ENCODE measurements at places on chromosomes 2 and 18.

DNA sequence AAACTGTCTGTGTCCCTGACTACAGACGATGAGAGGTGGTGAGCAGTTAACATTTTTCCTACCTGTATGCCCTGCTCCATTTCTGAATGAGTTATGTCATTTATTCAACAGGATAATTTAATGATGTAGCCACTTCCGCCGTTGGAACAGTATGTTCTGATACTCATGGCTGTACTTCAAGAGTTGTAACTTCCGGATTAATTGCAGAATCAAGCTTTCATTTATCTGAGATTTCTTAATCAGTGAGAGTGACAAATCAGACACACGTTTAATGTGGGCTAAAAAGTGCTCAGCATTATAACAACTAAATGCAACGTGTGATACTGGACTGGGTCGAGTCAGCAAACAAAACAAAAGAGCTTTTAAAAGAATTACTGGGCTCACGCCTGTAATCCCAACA is 107.7 kb downstream of the KCTD1 start:
- DNase-seq = no peak

DNA sequence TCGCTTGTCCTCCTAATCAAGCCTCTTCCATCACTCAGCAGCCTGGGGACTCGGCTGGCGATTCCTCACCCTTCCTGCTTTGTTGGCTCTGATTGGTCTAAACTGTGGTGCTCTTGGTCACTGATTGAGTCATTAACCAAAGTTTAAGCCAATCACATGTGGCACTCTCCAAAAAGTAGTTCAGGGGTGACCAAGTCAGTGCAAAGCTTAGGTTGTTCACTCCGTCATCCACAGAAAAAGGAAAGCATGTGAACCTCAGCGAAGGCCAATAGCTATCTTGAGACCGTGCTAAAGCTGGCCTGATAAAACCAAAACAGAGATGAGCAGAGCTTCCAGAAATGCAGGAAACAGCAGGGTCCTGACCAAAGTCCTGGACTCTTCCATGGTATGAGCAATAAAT is 4.9 kb downstream of the ALPK2 start:
- DNase-seq = no peak

DNA sequence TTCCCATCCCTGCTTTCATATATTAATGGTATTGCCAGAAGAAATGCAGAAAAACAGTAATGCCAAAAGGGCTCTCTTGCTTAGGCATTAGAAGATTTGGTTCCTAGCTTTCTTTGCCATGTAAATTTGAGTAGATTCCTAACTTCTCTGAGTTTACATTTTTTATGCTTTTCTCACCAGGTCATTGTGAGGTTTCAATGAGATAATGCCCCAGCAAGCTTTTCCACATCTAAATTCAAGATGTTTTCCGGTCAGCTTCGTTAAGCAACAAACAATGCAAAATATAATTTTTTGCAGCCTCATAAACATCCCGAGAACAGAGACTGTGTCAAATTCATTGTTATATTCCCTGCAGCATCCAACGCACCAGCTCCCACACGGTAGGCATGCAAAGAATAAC is 44.9 kb downstream of the NCKAP5 start:
- no peak for DNase-seq

GRCh38 chr2:102025583-102026267 is 34.0 kb downstream of the IL1R2 start:
- DNase-seq = no peak

- no peak for DNase-seq
Measured at GRCh38 chr2:155846259-155846658, 486.3 kb downstream of the NR4A2 start.

DNA sequence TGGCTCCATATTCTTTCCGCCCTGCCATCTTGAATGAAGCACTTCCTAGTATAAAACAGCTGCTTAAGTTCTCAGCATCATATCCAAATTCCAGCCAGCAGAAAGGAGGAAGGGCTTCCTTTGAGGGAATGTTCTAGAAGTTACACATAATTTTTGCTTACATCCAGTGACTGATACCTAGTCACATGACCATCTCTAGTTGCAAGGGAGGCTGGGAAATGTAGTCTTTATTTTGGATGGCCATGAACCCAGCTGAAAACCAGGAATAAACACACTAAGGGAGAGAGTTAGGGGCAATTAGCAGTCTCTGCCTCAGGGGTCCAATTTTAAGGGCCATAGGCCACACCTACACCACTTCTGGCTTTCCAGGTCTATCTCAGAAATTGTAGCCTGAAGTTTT is 57.8 kb upstream of the LMAN1 start:
- DNase-seq = no peak

DNA sequence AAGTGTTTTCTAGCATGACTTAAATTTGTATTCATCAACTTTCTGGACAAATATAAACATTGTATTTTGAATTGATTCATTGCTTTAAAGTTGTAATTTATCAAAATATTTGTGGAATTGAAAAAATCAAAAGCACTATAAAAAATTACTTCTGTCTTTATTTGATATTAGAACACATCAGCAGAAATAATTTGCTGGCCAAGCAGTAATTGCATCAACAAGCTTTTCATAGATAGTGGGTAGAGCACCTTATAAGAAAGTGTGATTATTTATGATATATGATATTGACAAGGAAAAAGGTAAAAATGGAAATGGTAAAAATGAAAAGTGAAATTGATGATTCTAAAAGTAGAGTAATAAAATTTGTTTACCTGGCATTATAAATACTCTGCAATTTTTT is 861.1 kb downstream of the CPS1 start:
- no peak for DNase-seq

- DNase-seq = no peak
Measured at GRCh38 chr2:45769056-45769455, 117.6 kb downstream of the PRKCE start.

DNA sequence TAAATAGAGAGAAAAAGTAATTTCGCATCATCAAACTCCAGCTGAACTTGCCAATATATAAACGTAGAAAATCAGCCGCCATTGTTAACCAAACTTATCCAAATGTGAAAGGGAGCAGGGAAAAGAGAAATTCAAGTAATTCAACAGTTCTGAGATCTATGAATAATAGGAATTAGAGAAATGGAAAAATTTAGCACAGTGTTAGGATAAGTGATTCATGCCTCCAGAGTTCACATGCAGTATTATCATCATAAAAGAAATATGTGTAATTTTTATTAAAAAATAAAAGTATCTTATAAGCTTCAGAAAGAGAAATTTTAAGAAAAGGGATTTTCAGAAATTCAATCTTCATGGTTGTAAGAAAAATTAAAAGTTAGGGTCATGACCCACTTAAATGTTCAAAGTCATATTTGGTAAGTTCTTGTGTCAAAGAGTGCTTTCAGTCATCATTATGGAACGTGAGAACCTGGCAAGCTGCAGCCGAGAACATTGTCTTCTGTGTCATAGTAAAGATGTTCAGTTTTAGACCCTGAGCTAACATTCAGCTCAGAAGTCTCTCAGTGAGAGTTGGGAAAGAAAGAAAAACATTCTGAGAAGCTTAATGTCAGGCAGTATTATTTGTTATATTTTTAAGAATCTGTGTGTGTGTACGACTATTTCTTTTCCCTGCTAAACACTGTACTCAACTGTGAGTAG is 414.3 kb upstream of the RGPD4 start:
- no peak for DNase-seq

GRCh38 chr2:99032786-99033185 is 96.8 kb upstream of the CRACDL start:
- no peak for DNase-seq

GRCh38 chr2:61993422-61994024 is 88.0 kb downstream of the COMMD1 start:
- no peak for DNase-seq

DNA sequence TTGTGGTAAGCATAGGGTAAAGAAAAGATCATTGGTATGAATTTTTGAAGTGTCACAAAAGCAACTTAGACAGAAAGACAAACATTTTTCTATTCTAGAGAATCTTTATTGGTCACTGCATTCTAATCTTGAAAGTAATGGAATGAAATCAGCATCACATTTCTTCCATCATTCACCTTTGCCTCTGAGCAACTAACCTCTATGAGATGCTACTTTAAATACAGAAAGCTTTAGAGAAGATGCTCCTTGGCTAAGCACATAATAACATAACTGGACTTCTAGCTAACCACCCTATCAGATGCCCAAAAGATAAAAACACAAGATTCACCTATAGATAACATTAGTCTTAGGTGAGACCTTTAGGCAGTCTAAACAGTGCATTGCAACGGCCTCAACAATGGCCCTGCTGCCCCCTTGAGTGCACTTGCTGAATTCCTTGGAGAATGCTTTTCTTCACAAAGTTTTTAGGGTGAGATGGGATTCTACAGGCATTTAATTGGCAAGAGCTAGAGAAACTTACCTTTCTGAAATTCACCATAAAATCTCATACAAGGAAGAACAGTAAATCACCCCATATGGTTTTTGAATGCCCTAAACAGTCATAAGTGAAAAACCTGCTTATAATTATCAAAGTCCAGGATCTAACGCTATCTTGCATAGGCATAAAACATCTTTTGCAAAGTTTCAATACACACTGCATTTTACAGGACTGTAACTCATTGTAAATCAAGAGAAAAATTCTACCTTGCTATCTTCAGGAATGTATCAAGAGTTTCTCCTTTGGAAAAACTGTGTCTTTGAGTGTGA is 791.3 kb upstream of the CHAC2 start:
- no peak for DNase-seq
